ENCODE measurements at places on chromosomes 2 and 18. TPM values are rescaled to one million over a fixed set of nuclear protein-coding genes. Genes with fewer than 3 reads are reported as not detected.

Gene POTEI
- 0.22 TPM for total RNA-seq

Gene SLC38A11
- total RNA-seq = 52.7 TPM

Gene GTF3C2
- 46.5 TPM for total RNA-seq

Gene LRRTM4
- 12.3 TPM for total RNA-seq

Gene DNAH6
- total RNA-seq = 2.5 TPM

Gene FER1L5
- 0.60 TPM for total RNA-seq

Gene B4GALT6
- total RNA-seq = 11.7 TPM

Gene DLGAP1
- 25.9 TPM for total RNA-seq

Gene GALNT3
- 6.8 TPM for total RNA-seq

Gene PSTPIP2
- total RNA-seq = 18.3 TPM

Gene MOGAT1
- total RNA-seq = not detected

Gene ERICH2
- not detected for total RNA-seq

Gene MRO
- total RNA-seq = 1.3 TPM

Gene ZNF521
- 99.6 TPM for total RNA-seq

Gene SKOR2
- total RNA-seq = 1.2 TPM

Gene RHBDD1
- total RNA-seq = 40.2 TPM

Gene CYTIP
- total RNA-seq = 1.8 TPM

Gene LIPG
- total RNA-seq = 20.2 TPM

Gene INO80C
- total RNA-seq = 16.9 TPM

Gene KIAA2012
- not detected for total RNA-seq

Gene ERBB4
- total RNA-seq = 17.9 TPM

Gene MAP3K20
- 63.3 TPM for total RNA-seq

Gene PLCD4
- 29.4 TPM for total RNA-seq

Gene CCDC141
- total RNA-seq = 19.2 TPM

Gene MAPK4
- 16.1 TPM for total RNA-seq

Gene EIF4E2
- total RNA-seq = 46.7 TPM

Gene IL1F10
- total RNA-seq = not detected

Gene POTEC
- total RNA-seq = not detected

Gene IL36G
- not detected for total RNA-seq

Gene EVX2
- not detected for total RNA-seq

Gene SERPINB10
- 1.3 TPM for total RNA-seq

Gene VAMP5
- 10.7 TPM for total RNA-seq

Gene CHRNA1
- 9.1 TPM for total RNA-seq

Gene THUMPD2
- 39.8 TPM for total RNA-seq

Measured in camera-type eye (tissue), 1 donor.